A549 treated with ZK216348 at 1 μM for 4 hours (cell line): ENCODE measurements at places on chromosomes 7 and 10. TPM values are rescaled to one million over a fixed set of nuclear protein-coding genes. Genes with fewer than 3 reads are reported as not detected.

The SRGN gene
- 65.0 to 99.8 TPM (median 67.3 TPM) in 5 replicates for total RNA-seq

The LRCH4 gene
- 10.0 to 21.2 TPM (median 15.0 TPM) in 5 replicates for total RNA-seq

The ANKRD1 gene
- 14.1 to 41.9 TPM (median 20.0 TPM) in 5 replicates for total RNA-seq

The DHTKD1 gene
- 6.3 to 12.9 TPM (median 8.5 TPM) in 5 replicates for total RNA-seq

The POLL gene
- total RNA-seq: 12.2 to 18.8 TPM (median 16.1 TPM) in 5 replicates

The AKR1B1 gene
- total RNA-seq: 1,891 to 2,747 TPM (median 2,548 TPM) in 5 replicates

The GBX1 gene
- 0.23 TPM in 1 of 5 replicates, not detected in the others for total RNA-seq

The TAF6 gene
- total RNA-seq: 57.0 to 69.0 TPM (median 65.2 TPM) in 5 replicates

The SLC18A2 gene
- total RNA-seq: not detected in 5 replicates

The ALOX5 gene
- 0.16 to 0.35 TPM (median 0.22 TPM) in 5 replicates for total RNA-seq

The XRCC2 gene
- 3.0 to 5.9 TPM (median 4.5 TPM) in 5 replicates for total RNA-seq

The GGCT gene
- 67.5 to 110 TPM (median 74.4 TPM) in 5 replicates for total RNA-seq

The KIAA1549 gene
- 4.2 to 8.6 TPM (median 6.5 TPM) in 5 replicates for total RNA-seq

The CYP3A4 gene
- not detected in 5 replicates for total RNA-seq

The CALD1 gene
- 70.3 to 126 TPM (median 113 TPM) in 5 replicates for total RNA-seq

The SLC16A9 gene
- 0.08 to 0.26 TPM (median 0.13 TPM) in 5 replicates for total RNA-seq

The C10orf62 gene
- total RNA-seq: 0.15 TPM in 1 of 5 replicates, not detected in the others

The AKR1C3 gene
- 1,163 to 1,231 TPM (median 1,180 TPM) in 5 replicates for total RNA-seq

The OR6V1 gene
- total RNA-seq: not detected in 5 replicates

The IGF2BP3 gene
- total RNA-seq: 19.2 to 34.3 TPM (median 24.8 TPM) in 5 replicates

The SPDYE2 gene
- not detected in 5 replicates for total RNA-seq

The TMEM213 gene
- total RNA-seq: not detected in 5 replicates

The PRRT4 gene
- 0.35 to 0.71 TPM (median 0.40 TPM) in 4 of 5 replicates, not detected in the other for total RNA-seq

The SMARCD3 gene
- 8.0 to 11.8 TPM (median 10.5 TPM) in 5 replicates for total RNA-seq

The MRPS33 gene
- total RNA-seq: 103 to 153 TPM (median 112 TPM) in 5 replicates
